NCI-H510A (cell line): ENCODE measurements at places on chromosomes 2 and 18.

DNA sequence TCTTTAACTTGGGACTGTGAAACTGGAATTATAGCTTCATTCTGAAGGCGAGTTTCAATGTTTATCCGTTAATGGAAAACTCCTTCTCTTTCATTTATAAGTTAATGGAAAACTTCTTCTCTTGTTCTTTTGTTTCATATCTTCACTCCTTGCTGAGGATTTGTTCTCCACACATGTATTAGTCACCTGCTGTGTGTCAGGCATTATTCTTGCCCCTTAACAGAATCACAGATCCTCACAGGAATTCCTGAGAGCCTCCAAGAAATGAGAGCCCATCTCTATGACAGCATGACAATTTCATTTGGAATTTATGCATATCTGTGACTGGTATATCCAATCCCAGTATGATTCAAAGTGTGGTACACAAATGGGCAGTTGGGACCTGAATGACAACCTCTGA, 545.8 kb downstream of the BCL11A start:
- DNase-seq = no peak

- DNase-seq = no peak
Measured at GRCh38 chr2:213834331-213834730, 550.1 kb downstream of the SPAG16 start.

- DNase-seq = no peak
Measured at GRCh38 chr18:14925281-14925709, 177.3 kb downstream of the ANKRD30B start.

DNA sequence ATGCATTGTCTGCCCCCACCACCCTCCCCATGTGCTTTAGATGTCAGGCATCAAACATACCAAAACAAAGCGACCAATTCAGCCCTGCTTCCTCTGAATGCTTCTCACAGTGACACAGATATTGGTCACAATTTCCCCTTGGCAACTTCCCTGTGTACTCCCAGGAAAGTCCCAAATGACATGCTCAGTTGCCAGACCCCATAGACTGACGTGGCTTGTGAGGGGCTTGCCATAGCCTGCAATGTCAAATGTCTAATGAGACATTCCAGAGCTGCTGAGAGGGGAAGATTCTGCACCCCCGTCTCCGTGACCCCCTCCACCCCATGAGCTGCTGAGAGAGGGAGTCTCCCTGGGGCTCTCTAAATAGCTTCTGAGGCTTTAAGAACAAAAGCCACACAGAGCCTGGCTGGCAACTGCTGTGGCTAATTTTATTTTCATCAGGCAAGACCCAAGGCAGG, 47.3 kb downstream of the RFTN2 start:
- no peak for DNase-seq

DNA sequence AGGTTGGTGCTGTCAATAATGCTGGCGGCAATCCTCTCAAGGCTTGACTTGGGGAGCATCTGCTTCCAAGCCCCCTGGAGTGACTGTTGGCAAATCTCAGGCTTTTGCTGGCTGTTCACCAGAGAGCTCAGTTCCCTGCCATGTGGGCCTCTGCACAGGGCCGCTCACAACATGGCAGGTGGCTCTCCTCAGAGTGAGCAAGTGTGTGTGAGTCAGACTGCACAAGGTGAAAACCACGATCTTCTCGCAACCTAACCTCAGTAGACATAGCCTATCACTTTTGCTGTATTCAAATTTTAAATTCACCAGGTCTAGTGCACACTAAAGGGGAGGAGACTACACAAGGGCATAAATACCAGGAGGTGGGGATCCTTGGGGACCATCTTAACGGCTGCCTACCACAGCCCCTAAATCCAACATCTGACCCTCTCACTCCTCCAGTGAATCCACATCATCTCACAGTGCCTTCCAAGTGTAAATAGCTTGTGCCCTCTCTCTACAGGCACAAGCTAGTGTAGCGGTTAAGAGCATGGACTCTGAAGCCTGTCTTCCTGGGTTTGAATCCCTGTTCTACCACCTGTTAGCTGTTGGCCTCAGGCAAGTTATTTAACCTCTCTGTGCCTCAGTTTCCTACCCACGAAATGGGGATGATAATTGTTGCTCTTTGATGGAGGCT, 187.7 kb upstream of the CXCR4 start:
- no peak for DNase-seq

GRCh38 chr2:153387203-153387602, 91.4 kb downstream of the RPRM start:
- DNase-seq = no peak

- DNase-seq = no peak
Measured at GRCh38 chr18:78983512-78983911, 3.9 kb downstream of the SALL3 start.

- no peak for DNase-seq
Measured at GRCh38 chr18:11159844-11160243, 10.5 kb upstream of the PIEZO2 start.

DNA sequence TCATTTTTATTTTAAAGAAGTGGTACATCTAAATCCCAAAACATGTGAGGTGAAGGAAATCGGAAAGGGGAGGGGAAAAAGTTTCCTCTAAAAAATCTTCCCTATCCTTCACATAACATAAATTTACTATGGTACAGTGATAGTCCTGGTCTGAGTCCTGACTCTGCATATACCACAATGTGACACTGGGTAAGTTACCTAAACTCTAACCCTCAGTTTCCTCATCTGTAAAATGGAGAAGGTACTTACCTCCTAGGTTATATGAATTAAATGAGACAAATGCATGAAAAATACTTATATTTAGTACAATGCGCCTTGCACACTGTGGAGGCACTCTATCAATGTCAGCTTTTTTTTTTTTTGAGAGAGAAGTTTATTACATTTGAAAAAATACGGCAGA, 42.3 kb downstream of the TRAK2 start:
- no peak for DNase-seq

- DNase-seq = no peak
Measured at GRCh38 chr18:5284808-5285207, 10.7 kb downstream of the ZBTB14 start.
